ENCODE measurements at places on chromosomes 12 and 14. TPM values are rescaled to one million over a fixed set of nuclear protein-coding genes. Genes with fewer than 3 reads are reported as not detected.

Gene TBX5
- not detected for total RNA-seq

Gene KSR2
- not detected for total RNA-seq

Gene P2RX2
- total RNA-seq = not detected

Gene RILPL1
- total RNA-seq = 19.6 TPM

Gene KIF26A
- total RNA-seq = not detected

Gene HCAR1
- 2.2 TPM for total RNA-seq

Gene C14orf119
- total RNA-seq = 60.2 TPM

Gene CIDEB
- total RNA-seq = 4.2 TPM

Gene DBX2
- 0.08 TPM for total RNA-seq

Gene ANO4
- total RNA-seq = 1.6 TPM

Gene PRPF40B
- 10.5 TPM for total RNA-seq

Gene OR4E2
- not detected for total RNA-seq

Gene USP44
- total RNA-seq = 1.8 TPM

Gene ACOT6
- total RNA-seq = not detected

Gene PIWIL1
- not detected for total RNA-seq

Gene TAS2R42
- not detected for total RNA-seq

Gene TSPAN19
- total RNA-seq = not detected

Gene PLEKHD1
- total RNA-seq = not detected

Data from fibroblast of the aortic adventitia (primary cell).